Breast epithelium (tissue), 4 donors: ENCODE measurements at places on chromosomes 12 and 14. TPM values are rescaled to one million over a fixed set of nuclear protein-coding genes. Genes with fewer than 3 reads are reported as not detected.

The SLC6A15 gene
- total RNA-seq, result 2.2 TPM

The SLC38A4 gene
- 0.33 TPM for total RNA-seq

The KRT6A gene
- 0.33 TPM for total RNA-seq

DNA sequence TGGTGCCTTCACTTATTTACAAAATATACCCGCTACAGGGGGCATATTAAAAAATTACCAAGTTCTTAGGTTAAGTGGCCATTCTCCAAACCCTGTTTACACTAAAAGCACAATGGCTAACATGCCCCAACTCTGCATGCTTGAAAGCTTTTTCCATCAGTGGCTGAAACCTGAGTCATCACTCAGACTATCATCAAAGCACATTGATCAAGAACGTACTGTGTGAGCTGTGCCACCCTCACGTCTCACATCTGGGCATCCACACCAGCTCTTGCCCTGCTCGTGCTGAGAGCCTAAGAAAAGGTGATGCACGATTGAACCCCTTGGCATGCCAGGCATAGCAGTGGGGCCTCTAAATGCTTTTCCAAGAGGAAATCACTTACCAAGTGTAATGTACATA, 13.2 kb downstream of the AQP6 start:
- no peak for DNase-seq

DNA sequence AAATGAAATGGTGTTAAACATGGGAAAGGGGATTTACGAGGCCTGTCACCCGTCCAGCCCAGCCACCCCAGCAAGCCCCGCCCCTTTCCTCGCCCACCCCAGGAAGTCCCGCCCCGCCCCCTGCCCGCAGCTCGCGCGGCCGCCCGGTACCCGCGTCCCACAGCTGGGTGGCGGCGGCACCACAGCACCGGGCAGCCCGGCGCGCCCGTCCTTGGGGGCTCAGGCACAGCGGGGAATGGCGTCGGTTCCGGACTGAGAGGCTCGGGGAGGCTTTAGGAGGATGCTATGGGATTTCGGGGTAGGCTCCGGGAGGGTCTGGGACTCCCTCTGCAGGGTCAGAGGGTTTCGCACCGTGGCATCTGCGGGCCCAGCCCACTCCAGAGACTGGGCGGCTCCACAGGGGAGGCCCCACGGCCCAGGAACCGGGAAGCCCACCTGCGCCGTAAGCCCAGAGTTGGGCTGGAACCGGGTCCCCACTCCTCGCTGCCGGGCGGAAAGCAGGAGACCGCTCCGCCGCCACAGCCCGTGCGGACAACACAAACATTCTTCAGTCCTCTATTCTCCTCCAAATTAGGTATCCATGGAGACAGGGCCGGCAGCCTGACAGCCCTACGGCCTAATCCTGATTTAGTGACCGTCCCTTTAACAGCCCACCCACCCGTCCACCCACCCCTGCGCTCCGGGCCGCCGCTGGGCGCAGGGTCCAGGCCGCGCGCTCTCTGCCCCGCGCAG, 1.4 kb downstream of the FIGNL2 start:
- DNase-seq, result peak; percentile 54
